ENCODE measurements at places on chromosomes 3 and 15. TPM values are rescaled to one million over a fixed set of nuclear protein-coding genes. Genes with fewer than 3 reads are reported as not detected.

Gene PAQR9
- 0.29 TPM for total RNA-seq

Gene WWTR1
- 52.0 TPM for total RNA-seq

Gene UBA7
- total RNA-seq = 2.4 TPM

DNA sequence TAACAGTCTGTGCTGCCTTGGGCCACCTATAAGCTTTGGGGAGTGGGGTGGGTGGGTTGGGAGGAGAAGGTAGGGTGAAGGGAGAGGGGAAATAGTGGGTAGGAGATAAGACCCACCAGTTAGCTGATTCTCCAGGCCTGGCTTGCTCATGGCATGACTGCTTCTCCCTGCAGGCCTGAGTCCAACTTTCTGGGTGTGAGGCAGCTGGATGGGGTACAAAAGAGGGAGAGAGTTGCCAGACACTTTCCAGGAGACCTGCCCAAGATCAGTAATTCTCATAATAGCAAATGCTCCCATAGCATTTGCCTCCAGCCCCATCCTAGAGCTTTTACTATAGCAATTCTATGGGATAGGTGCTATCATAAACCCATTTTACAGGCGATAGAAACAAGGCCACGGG is 7.7 kb downstream of the CGNL1 start:
- DNase-seq = no peak

DNA sequence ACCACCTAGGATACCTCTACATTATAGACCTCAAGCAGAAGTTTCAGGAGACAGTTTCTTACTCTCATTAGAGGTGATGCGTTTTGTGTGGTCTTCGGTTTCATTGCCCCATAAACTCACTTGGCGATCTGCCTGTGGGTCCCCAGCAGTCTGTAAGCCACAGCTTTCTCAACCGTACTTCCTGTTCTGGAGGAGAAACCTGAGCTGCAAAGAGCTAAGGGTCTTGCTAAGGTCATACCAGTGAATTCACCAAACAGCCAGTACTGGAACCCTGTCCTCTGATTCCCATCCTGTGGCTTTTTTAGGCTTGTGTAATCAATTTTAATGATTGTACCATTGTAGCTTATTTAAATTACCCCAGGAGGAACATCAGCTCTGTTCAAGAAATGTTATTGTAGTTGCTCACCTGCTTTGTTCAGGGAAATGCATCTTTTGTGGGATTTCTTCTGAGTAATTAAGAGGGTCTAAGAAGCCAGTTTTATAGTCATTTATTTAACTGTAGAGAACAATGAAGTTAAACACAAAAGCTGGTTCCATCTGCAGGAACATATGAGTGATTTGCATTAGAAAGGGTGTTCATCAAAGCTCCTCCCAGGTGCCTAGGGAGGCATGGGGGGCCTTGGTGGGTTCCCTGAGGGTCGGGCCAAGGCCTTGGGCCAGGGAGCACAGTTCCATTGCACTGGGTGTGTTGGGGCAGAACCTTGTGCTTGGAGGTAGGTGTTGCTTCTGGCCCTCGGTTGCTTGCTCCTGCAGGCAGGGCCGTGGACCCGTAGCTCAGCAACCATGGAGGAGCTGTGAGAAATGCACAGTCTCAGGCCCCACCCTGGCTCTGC is 69.6 kb downstream of the APBA2 start:
- DNase-seq = no peak

All from epithelial cell of proximal tubule (primary cell).